ENCODE measurements at places on chromosomes 11 and 22. TPM values are rescaled to one million over a fixed set of nuclear protein-coding genes. Genes with fewer than 3 reads are reported as not detected.

Gene UNC93B1
- 19.0 TPM for total RNA-seq

Gene FGF19
- not detected for total RNA-seq

Gene KCNJ5
- not detected for total RNA-seq

Gene RAB38
- 1.6 TPM for total RNA-seq

- no peak overlapping the region for H3K27ac ChIP-seq
- no peak overlapping the region for H3K4me3 ChIP-seq
- peaks cover 22% of the 10 kb centered on the region for H3K36me3 ChIP-seq
- no peak for DNase-seq
These were observed 15.2 kb downstream of the POLR2F start for GRCh38 chr22:37968452-37969251.

DNA sequence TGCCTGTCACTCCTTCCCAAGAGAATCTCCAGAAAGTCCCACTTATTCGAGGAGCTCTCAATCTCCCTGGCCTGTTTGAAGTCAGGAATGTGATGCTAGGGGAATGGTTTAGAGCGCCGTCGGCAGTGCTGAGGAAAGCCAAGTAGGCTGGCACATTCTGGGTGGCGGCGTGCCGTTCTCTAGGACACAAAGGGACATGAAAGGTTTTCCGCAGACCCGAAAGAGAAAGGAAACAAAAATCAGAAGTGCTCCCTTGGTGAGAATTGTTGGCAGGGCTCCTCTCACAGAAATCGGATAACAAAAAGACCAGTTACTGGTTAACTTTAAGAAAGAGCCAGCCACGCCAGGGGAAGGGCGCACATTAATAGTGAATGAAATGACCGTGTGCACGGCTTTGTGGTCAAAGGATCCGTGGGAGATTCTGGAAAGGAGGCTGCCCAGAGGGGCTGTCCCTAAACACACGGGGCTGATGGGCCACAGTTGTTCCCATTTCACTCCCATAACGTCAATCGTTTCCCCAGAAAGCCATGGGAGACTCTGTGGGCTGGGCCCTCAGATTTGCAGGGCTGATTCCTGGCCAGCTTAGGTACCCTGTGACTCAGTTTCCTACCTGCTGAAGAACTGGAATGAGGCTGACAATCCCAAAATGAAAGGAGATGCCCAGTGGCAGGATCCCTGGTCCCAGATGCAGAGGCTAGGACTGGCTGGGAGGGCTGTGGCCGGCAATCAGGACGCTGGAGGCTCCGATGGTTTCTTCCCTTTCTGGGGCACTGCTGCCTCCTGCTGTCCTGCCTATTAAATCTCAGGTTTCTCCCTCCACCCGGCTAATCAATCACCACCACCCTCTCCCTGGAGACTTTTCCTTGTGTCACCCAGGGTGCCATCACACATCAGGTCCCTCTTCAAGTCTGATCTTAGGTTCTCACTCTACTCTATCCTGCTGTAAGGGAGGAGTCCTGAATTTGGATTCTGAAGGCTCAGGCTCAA lies 82.3 kb downstream of the RCN1 start:
- H3K4me1 ChIP-seq: no peaks in the 10 kb centered on the region
- peak; percentile 11 for DNase-seq
- H3K36me3 ChIP-seq: no peaks in the 10 kb centered on the region
- no peaks in the 10 kb centered on the region for H3K27me3 ChIP-seq
- no peak overlapping the region for H3K4me3 ChIP-seq

DNA sequence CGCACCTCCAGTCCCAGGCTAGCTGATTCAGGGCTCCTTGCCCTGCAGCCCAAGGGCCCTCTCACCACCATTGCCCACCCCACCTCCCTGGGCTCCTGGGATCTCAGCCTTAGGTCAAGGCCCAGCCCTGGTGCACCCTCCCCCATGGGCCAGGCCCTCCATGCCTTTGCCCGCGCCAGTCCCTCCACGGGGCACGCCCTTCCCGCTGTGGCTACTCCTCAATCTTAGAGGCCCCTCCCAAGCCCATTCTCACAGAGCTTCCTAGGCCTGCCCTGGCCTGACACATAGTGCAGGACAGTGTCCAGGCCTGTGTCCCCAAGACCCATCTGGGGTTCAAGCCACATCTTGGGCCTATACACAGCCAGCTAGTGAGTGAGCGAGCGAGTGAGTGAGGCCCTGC lies 6.9 kb downstream of the GP1BB start:
- no peaks in the 10 kb centered on the region for H3K27me3 ChIP-seq
- no peak for DNase-seq
- no peak overlapping the region for H3K4me3 ChIP-seq
- H3K27ac ChIP-seq: no peak overlapping the region

DNA sequence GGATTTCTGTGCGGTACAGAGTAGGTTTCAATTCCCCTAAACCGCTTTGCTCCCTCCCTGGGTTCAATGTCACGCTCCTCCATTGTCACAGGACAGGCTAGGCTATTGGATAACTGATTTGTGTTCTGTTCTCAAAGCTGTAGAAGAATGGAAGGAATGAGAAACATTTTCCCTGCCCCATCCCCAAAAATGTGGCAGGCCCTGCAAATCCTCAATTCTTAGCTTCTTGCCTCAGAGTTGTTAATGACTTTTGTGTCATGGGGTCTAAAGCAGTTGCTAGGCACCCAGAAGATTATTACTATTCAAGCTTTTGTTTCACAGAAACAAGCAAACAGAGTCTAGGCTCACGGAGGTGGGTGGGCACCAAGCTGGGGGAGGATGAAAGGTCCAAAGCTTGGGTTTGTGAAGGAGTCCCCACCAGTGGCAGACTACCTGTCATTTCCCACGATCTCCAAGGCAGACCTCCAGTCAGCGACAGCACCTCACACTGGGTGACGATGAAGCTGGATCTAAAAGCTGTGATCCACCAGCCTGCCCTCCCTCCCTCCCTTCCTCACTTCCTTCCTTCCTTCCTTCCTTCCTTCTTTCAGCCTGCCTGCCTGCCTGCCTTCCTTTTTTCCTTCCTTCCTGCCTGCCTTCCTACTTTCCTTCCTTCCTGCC lies 1080.2 kb downstream of the OPCML start:
- no peak overlapping the region for H3K27ac ChIP-seq
- no peaks in the 10 kb centered on the region for H3K27me3 ChIP-seq
- H3K36me3 ChIP-seq: no peaks in the 10 kb centered on the region
- no peak overlapping the region for H3K4me3 ChIP-seq

DNA sequence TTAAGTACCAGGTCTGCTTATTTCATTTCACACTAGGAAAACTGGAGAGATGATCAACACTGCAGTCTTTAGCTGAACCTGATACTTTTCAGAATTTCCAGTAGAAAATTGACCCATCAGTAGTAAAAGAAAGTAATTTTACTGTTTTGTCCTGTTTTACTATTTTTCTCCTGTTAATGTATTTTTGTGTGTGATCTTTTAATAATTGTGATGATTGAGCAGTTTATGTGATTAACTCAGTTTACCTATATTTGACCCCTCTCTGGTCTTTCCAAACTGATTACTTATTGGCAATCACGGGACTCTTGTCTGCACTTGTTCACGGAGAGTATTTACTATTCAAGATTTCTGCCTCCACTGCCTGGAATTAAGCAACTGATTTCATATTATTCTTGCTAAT lies 546 bp upstream of the CYP2R1 start:
- peak overlapping the region; percentile 85 for H3K27ac ChIP-seq
- H3K27me3 ChIP-seq: no peaks in the 10 kb centered on the region
- peak overlapping the region; percentile 85 for H3K4me3 ChIP-seq
- H3K4me1 ChIP-seq: peaks cover 38% of the 10 kb centered on the region
- H3K36me3 ChIP-seq: no peaks in the 10 kb centered on the region

DNA sequence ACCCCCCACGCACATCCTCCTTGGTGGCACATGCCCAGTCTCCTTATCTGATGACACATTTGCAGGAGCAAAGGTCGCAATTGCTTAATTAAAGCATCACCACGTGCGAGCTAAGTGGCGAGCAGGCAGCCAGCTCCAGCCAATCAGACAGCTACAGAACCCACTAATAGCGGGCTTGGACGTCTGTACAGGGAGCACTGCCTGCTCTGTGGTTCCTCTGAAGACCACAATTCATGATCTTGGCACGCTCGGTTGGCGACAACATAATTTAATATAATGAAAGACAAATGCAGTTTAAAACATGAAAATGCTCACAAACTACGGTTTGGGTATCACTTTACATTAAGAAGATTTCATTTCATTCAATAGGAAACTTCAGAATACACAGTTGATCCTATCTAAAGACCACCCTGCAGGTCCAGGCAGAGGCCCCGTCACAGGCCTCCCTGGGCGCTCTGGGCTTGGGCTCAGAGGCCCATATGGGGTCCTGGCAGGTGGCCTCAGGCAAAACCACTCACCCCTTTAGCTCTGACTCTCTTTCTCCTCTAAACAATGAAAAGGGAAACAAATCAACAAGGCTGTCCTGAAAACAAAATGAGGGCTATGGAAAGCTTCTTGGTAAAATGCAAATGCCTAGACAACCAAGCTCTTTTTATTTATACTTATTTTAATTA lies 10.4 kb downstream of the PACSIN2 start:
- no peak overlapping the region for H3K4me3 ChIP-seq

DNA sequence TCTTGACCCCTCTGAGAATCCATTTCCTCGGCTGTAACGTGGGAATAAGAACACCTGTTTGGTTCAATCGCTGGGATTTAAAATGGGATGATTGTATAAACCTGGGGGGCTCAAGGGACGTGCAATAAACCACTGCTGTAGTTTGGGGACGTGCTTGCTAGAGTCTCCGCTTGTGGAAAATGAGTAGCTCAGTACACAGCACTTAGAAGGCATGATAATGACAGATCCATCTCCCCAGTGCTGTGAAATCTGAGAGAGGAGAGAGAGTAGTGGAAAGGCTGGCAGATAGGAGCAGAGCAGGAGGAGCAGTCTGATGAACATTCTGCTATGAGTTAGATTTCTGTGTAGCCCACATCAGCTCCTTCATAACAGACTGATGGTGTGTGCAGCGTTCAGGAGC lies 256.5 kb downstream of the MN1 start:
- no peak overlapping the region for H3K27ac ChIP-seq
- no peaks in the 10 kb centered on the region for H3K4me1 ChIP-seq
- DNase-seq: no peak
- no peak overlapping the region for H3K4me3 ChIP-seq
- H3K27me3 ChIP-seq: no peaks in the 10 kb centered on the region

DNA sequence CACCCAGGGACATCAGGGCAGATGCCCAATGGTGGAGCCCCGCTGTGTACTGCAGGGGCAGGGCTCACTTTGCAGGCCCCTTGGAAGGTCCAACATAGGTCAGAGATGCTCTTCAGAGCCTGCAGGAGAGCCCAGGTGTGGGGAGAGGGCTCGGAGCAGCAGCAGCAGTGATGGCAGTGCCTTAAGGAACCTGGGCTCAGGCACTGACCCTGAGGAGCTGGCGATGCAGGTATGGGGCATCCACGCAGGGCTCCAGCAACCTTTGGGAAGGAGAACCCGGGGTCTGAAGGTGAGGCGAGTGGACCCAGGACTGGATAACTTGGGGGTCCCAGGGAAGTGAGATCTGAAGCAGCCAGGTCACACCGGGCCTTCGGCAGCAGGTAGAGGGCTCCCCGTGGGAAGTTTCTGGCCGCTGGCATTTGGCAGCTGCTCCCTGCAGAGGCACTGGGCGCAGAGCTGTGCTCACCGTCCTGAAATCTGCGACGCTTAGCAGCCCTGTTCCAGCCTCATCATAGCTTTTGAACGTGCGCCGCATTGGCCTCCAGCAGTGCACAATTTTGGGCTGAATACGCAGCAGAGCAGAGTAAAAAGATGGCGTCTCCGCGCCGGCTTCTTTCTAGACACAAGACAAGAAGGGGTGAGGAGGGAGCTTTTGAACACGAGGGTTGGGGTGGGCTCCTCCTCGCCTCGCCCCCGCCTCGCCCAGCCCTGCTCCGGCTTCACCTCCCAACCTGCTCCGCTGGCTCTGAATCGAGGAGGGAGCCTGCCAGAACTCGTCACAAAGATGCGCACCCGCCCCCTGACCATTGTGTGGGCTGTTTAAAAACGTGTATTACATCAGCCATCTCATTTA lies 118.8 kb downstream of the MPPED1 start:
- H3K27ac ChIP-seq: no peak overlapping the region
- H3K4me1 ChIP-seq: no peaks in the 10 kb centered on the region
- no peak for DNase-seq
- no peaks in the 10 kb centered on the region for H3K36me3 ChIP-seq
- H3K4me3 ChIP-seq: no peak overlapping the region

DNA sequence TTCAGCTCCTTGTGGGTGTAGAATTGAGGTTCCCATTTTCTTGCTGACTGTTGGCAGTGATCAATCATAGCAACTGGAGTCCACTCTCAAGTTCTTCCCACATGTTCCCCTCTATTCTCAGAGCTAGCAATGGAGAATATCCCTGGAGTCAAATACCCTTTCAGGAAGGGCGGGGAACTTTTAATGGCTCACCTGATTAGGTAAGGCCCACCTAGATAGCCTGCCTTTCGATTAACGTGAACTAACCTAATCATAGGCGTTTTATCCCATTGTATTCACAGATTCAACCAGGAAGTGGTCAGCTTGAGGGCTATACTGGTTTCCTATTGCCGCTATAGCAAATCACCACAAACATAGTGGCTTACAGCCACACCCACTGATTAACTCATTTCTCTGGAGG lies 7.1 kb upstream of the LRRC55 start:
- H3K36me3 ChIP-seq: no peaks in the 10 kb centered on the region
- DNase-seq: no peak
- H3K27me3 ChIP-seq: peaks cover 6% of the 10 kb centered on the region
- no peaks in the 10 kb centered on the region for H3K4me1 ChIP-seq

GRCh38 chr11:62542750-62543567 lies 3.6 kb downstream of the AHNAK start:
- H3K36me3 ChIP-seq: no peaks in the 10 kb centered on the region
- H3K4me1 ChIP-seq: peaks cover 78% of the 10 kb centered on the region
- DNase-seq: peak; percentile 78
- H3K4me3 ChIP-seq: peak overlapping the region; percentile 86
- peak overlapping the region; percentile 88 for H3K27ac ChIP-seq
- no peaks in the 10 kb centered on the region for H3K27me3 ChIP-seq

DNA sequence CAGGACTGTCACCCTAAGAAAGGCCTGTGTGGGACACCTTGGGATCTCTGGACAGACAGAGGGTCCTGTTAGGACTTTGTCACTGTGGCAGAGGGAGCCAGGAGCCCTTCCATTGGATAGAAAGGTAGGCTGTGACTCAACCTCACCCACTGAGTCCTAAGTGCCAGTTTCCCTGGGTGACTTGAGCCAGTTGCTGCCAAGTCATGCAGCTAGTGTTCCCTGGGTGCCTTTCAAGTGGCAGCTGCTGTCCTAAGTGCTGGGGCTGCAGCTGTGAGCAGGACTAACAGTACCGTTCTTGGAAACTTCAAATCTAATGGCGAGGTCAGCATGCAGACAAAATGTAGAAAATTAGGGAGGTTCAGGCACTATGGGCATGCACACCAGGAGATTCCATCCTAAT lies 393.7 kb downstream of the TMEM135 start:
- H3K27ac ChIP-seq: no peak overlapping the region
- DNase-seq: no peak
- no peaks in the 10 kb centered on the region for H3K27me3 ChIP-seq
- H3K36me3 ChIP-seq: no peaks in the 10 kb centered on the region

- no peak overlapping the region for H3K27ac ChIP-seq
- no peak overlapping the region for H3K4me3 ChIP-seq
- peaks cover 6% of the 10 kb centered on the region for H3K36me3 ChIP-seq
- H3K27me3 ChIP-seq: no peaks in the 10 kb centered on the region
- DNase-seq: no peak
These were observed 9.0 kb downstream of the CLPB start for GRCh38 chr11:72425053-72425980.
